Psoas muscle (tissue), 8 donors: ENCODE measurements at places on chromosomes 7 and 10. TPM values are rescaled to one million over a fixed set of nuclear protein-coding genes. Genes with fewer than 3 reads are reported as not detected.

The HOXA10 gene
- polyA plus RNA-seq = 77.5 TPM

The LRRC4 gene
- 0.39 TPM for polyA plus RNA-seq

The UCN3 gene
- polyA plus RNA-seq = not detected

The MNX1 gene
- not detected for polyA plus RNA-seq

The MGAM2 gene
- 0.03 TPM for polyA plus RNA-seq

The ITPRID1 gene
- not detected for polyA plus RNA-seq

The GJC3 gene
- 0.08 TPM for polyA plus RNA-seq

The GBF1 gene
- polyA plus RNA-seq = 32.0 TPM

The SLC13A1 gene
- polyA plus RNA-seq = not detected
